ENCODE measurements at places on chromosomes 4 and X.
A peak's percentile ranks its signal among the peaks of the same experiment; 100 is the strongest.

DNA sequence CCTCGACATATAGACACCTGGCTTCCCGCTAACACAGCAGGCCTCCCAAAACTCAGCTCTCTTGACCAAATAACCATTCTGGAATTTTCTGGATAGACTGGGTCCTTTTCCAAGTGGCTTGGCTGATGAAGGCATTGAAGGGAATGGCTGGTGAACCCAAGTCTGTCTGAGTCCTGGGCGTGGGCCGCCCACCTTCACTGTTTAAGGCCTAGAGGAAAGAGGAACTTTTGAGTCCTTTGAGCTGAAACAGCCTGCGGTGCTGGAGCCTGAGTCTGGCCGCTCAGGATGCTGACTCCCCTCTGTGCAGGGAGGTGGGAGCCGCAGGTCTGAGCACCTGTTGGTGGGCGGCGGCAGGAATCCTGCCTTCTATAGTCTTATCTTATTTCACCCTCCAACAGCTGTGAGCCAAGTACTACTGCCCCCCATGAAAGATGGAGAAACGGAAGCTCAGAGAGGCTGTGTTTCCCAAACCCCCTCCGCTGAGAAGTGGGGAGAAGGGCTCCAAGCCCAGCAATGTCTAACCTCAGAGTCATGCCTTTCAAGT lies 23.4 kb downstream of the ACOX3 start:
- no peak for DNase-seq

DNA sequence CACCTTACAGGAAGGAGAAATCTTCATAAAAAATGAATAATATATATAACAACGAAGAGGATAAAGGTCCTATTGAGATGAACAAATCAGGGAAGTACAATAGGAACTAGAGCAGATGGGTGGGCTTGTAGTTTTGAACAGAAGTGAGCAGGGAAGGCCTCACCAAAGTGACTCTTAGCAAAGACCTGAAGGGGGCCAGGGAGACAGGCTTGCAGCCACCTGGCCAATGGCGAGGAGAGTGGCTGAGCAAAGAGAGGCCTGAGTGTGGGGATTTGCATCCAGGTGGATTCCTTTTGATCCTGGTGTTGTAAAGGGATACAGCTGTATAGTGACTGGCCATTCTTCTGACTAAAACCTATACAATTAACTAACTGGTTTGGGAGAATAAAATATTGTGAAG lies 354.1 kb downstream of the CAMK2D start:
- DNase-seq: no peak

- DNase-seq: no peak
Measured at GRCh38 chr4:41537292-41537890, 566 bp upstream of the LIMCH1 start.

GRCh38 chr4:68599150-68599549 lies 23.0 kb upstream of the UGT2B17 start:
- DNase-seq: no peak

DNA sequence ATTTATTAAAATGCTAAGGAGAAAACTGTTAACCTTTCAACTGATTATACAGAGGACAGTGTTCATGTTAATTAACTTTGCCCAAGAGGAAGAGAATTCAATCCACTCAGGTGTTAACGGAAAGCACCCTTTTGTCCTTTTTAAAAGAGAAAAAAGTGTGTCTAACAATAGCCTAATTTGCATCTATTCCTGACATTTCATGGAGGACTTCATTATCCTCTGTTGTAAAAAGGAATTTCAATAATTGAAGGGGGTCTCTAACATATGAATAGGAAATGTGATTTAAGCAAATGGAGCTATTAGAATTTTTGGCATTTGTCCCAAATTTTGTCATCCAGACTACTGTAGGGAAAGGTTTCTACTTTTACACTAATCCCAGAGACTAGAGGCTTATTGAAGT lies 44.6 kb upstream of the GC start:
- DNase-seq: no peak

DNA sequence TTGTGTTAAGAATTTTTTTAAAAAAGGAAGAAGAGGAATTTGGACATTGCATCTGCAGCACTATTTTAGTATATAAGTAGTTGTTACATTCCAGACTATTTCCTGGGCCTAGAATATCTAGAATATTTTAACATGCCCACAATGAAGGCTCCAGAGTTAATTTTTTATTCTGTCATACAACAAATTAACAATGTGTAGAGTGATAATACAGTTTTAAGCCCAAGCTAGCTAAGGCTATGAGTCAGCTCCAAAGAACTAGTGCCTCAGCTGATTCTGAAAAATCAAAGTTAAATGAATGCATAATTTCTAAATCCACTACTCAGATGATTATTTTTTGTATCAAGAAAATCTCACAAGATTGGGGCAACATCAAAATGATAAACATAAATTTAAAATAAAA lies 231.4 kb downstream of the PRDM5 start:
- no peak for DNase-seq

GRCh38 chr4:18957716-18958115 lies 936.2 kb upstream of the LCORL start:
- no peak for DNase-seq

DNA sequence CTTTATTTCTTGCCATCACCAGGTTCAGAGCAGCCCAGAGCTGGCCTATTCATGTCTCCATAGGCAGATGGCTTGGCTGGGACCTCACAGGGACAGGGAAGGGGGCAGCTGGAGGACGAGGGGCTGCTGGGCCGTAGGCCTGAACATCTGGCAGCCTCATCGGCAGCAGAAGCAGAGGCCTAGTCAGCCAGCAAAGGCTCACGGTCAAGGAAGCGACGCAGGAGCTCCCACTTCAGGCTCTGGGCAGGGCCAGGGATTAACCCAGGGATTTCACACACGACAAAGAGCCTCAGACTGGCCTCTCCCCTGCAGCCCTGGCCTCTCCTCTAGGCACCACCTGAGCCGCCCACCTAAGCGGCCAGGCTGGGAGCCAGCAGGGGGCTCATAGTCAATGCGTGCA lies 46.0 kb upstream of the MAN2B2 start:
- DNase-seq: no peak

DNA sequence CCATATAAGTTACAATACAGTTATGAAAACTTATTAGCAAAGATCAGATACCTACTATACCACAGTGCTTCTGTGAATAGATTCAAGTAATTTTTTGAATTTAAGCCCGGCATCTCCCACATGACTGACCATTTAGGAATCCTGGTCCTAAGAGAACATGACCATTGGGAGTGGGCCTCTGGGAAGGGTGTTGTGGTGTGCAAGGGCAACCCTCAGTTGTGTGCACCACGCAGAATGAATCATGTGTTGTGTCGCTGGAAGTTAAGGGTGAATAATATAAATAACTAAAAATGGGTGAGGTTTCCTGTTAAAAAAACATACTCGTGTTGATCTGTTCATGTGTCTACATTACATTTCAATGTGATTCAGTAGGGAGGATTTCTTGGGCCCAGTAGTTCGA lies 15.5 kb downstream of the CPE start:
- DNase-seq: no peak

GRCh38 chr4:37977471-37978247 lies 17.5 kb downstream of the PTTG2 start:
- DNase-seq: peak; percentile 32

GRCh38 chrX:24334461-24334860 lies 20.6 kb upstream of the SUPT20HL2 start:
- DNase-seq: no peak

GRCh38 chrX:13569479-13570260 lies at the start of gene EGFL6:
Gene EGFL6, plus strand, starts transcription at chrX:13569601. Its CDS starts 261 bp downstream, at chrX:13569862.
- DNase-seq: peak; percentile 0

- no peak for DNase-seq
Measured at GRCh38 chr4:80840396-80840795, 190.1 kb upstream of the BMP3 start.

GRCh38 chr4:10279261-10279660 lies 162.7 kb upstream of the WDR1 start:
- no peak for DNase-seq

DNA sequence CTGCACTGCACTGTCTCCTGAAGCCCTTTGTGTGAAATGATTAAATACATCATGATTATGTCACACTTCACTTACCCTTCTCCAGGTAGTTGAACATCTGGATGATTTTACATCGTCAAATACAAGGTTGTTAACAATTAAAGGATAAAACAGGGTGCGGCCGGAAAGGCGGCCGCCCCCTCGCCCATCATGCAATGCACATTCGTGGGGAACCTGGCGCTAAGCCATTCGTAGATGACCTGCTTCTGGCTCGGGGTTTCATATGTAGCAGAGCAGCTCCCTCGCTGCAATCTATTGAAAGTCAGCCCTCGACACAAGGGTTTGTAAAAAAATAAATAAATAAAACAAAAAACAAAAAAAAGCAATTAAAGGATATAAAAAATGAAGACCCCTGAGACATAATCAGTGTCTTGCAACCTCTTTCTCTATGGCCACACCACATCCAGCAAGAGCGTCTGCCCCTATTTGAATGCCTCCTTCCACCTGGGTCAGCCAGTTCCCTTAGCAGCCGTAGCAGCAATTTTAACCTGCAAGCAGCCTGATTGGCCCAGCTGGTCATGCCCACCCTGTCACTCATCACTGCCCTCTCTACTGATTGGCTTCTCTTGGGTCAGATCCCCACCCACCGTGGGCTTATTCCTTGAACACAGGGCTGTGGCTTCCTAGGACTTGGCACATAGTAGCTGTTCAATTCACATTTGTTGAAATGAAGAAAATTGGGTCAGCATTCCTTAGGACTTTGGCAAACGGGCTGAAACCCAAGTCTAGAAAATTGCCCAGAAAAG lies 147.8 kb upstream of the PSAPL1 start:
- no peak for DNase-seq

GRCh38 chr4:26345565-26345938 lies 24.7 kb downstream of the RBPJ start:
- DNase-seq: no peak

DNA sequence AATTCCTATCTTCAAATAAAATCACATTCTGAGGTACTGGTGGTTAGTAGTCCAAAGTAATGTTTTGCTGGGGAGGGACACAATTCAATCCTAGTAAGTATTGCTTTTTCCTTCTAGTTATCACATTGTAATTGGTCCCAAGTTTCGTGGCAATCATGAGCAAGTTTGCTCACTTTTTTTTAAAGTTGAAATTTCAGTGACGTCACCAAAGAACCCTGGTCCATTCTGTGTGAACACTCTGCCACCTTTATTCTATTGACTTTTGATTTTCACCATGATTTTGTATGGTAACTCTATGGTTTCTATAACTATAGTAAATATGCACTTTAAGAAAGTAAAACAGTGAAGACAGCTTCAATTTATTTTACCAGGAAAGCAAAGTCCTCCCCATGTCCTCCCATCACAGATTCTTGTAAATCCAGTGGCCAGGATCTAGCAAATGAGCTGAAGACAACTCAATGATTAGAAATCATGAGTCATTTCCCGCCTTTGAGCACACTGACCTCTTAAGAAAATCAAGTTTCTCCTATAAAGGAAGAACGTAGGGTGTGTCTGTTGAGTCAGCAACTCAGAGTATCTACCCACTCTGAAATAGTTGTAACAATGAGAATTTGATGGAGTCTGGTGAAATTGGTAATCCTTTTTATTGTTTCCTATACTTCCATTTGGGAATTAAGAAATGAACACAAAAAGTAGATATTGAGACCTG lies 1306.6 kb upstream of the PABPC4L start:
- no peak for DNase-seq

- no peak for DNase-seq
Measured at GRCh38 chr4:37450309-37450708, 205.8 kb downstream of the NWD2 start.

- DNase-seq: no peak
Measured at GRCh38 chr4:148300877-148301276, 141.3 kb downstream of the NR3C2 start.

GRCh38 chr4:52244103-52244775 lies 193.1 kb downstream of the SPATA18 start:
- no peak for DNase-seq

GRCh38 chr4:122450847-122451246 lies 5.7 kb downstream of the IL2 start:
- DNase-seq: no peak

All from activated CD4-positive, CD25-positive, alpha-beta regulatory T cell (primary cell).